ENCODE measurements at places on chromosomes 4 and X. TPM values are rescaled to one million over a fixed set of nuclear protein-coding genes. Genes with fewer than 3 reads are reported as not detected.
A peak's percentile ranks its signal among the peaks of the same experiment; 100 is the strongest.

Gene FREM3
- 0.11 TPM for total RNA-seq

Gene AR
- 10.6 TPM for total RNA-seq

Gene RAB41
- total RNA-seq, result not detected

Gene FAM9C
- not detected for total RNA-seq

Gene TCEAL1
- total RNA-seq, result 3.9 TPM

Gene HTN1
- total RNA-seq, result not detected

Gene ARHGAP6
- total RNA-seq, result 0.82 TPM

Gene ODAPH
- total RNA-seq, result not detected

Gene UGT2B15
- total RNA-seq, result not detected

Gene RAB9B
- total RNA-seq, result 0.46 TPM

DNA sequence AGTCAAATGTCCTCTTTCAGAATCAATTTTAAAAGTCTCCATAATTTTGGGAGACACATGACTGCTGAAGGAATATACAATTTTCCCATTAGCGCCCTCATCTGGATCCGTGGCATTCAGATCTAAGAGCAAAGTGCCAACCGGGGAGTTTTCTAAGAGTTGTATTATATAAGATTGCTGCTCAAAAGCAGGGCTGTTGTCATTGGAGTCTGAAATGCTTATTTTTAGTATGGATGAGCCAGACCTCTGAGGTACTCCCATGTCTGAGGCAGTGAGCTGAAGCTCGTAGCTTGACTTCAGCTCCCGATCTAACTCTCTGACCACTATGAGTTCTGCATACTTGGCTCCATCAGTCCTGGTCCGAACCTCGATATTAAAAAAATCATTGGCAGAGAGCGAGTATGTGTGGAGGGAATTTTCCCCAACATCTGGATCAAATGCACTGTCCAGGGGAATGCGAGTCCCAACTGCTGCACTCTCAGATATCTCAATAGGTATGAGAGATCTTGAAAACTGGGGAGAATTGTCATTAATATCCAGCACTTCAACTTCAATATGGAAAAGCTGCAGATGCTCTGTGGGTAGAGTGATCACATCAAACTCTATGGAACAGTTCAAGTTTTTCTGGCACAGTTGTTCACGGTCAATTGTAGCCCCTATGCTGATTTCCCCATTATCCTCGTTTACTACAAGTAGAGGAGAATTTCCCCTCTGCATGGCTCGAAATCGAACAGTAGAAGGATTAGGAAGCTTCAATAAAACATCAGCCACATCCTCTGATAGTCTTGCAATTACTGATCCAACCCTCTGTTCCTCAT, 917 bp downstream of the PCDH18 start:
- no peaks in the 10 kb centered on the region for H3K27me3 ChIP-seq
- H3K27ac ChIP-seq, result no peak overlapping the region
- no peak for DNase-seq
- H3K4me1 ChIP-seq, result peaks cover 6% of the 10 kb centered on the region

DNA sequence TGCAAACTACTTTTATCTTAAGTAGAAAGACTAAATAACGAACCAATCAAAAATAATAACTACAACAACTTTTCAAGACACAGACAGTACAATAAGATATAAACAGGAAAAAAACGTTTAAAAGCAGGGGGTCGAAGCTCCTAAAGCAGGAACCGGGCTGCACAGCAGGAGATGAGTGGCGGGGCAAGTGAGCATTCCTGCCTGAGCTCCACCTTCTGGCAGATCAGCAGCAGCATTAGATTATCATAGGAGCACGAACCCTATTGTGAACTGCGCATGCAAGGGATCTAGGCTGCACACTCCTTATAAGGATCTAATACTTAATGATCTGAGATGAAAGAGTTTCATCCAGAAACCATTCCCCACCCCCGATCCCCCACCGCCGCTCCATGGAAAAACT, 146.2 kb downstream of the TEX11 start:
- no peak for DNase-seq
- H3K27ac ChIP-seq, result no peak overlapping the region
- H3K36me3 ChIP-seq, result no peaks in the 10 kb centered on the region

GRCh38 chr4:26943391-26943790, 82.8 kb downstream of the STIM2 start:
- no peak for DNase-seq
- H3K27me3 ChIP-seq, result no peaks in the 10 kb centered on the region
- peaks cover 7% of the 10 kb centered on the region for H3K4me1 ChIP-seq
- H3K36me3 ChIP-seq, result no peaks in the 10 kb centered on the region

GRCh38 chr4:93416344-93417128, 412.0 kb upstream of the ATOH1 start:
- no peak overlapping the region for H3K27ac ChIP-seq
- no peaks in the 10 kb centered on the region for H3K36me3 ChIP-seq
- DNase-seq, result no peak
- H3K4me3 ChIP-seq, result no peak overlapping the region
- no peaks in the 10 kb centered on the region for H3K27me3 ChIP-seq

- no peak overlapping the region for H3K27ac ChIP-seq
- DNase-seq, result no peak
- no peaks in the 10 kb centered on the region for H3K4me1 ChIP-seq
- no peaks in the 10 kb centered on the region for H3K27me3 ChIP-seq
- peaks cover 7% of the 10 kb centered on the region for H3K36me3 ChIP-seq
These were observed 9.1 kb downstream of the LAMTOR3 start for GRCh38 chr4:99885063-99885664.

GRCh38 chr4:125741825-125742452, 427.2 kb downstream of the FAT4 start:
- no peak overlapping the region for H3K4me3 ChIP-seq
- H3K4me1 ChIP-seq, result no peaks in the 10 kb centered on the region
- no peak for DNase-seq
- no peaks in the 10 kb centered on the region for H3K36me3 ChIP-seq

GRCh38 chr4:177574446-177574845, 132.2 kb upstream of the AGA start:
- DNase-seq, result no peak
- H3K27ac ChIP-seq, result no peak overlapping the region

GRCh38 chrX:29661290-29661689, 554.1 kb upstream of the MAGEB2 start:
- no peak for DNase-seq
- H3K4me1 ChIP-seq, result no peaks in the 10 kb centered on the region
- no peaks in the 10 kb centered on the region for H3K27me3 ChIP-seq
- no peaks in the 10 kb centered on the region for H3K36me3 ChIP-seq
- H3K27ac ChIP-seq, result no peak overlapping the region

DNA sequence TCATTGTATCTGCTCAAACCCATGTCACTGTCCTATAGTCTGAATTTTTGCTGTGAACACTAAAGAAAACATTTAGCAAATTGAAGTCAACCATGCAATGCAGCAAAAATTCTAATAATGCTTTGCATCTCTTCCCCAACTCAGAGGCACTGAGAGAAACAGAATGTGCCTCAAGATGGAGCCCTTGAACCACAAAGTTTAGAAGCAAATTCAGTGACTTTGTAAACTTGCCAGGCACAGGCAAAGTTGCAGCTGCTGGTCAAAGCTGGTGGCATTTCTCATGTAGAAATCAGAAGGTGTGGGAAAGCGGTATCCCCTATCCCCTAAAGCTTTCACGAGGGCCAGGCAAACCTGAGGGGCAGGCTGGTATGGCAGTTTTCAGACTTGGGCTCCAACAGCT, 121.7 kb upstream of the DIPK2B start:
- H3K4me1 ChIP-seq, result no peaks in the 10 kb centered on the region
- no peak overlapping the region for H3K27ac ChIP-seq
- no peaks in the 10 kb centered on the region for H3K27me3 ChIP-seq
- peak; percentile 17 for DNase-seq
- H3K36me3 ChIP-seq, result no peaks in the 10 kb centered on the region

- no peak for DNase-seq
- H3K4me3 ChIP-seq, result no peak overlapping the region
- H3K4me1 ChIP-seq, result no peaks in the 10 kb centered on the region
- H3K27ac ChIP-seq, result no peak overlapping the region
- H3K36me3 ChIP-seq, result no peaks in the 10 kb centered on the region
These were observed 61.4 kb downstream of the NWD2 start for GRCh38 chr4:37305984-37306383.

GRCh38 chr4:41471126-41472071, 66.6 kb upstream of the LIMCH1 start:
- no peaks in the 10 kb centered on the region for H3K4me1 ChIP-seq
- no peak overlapping the region for H3K4me3 ChIP-seq
- no peak for DNase-seq
- H3K27me3 ChIP-seq, result no peaks in the 10 kb centered on the region
- H3K27ac ChIP-seq, result no peak overlapping the region

DNA sequence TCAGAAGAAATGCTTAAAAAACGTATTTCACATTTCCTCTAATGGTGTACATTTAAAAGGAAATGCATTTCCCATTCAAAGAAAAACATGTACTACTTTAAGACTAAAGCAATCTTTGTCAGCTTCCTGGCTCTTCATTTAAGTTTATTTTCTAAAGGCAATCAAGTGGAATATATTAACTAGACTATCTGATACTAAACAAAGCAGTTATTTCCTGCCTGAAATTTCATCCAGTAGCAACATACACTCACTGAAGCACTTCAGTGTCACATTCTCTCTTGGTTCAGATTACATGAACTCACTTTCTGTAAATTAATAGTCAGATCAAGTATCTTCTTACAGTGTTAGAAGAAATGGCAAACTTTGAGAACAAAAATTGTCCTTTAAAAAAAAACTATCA, 42.5 kb downstream of the LRBA start:
- no peaks in the 10 kb centered on the region for H3K36me3 ChIP-seq
- no peaks in the 10 kb centered on the region for H3K27me3 ChIP-seq
- H3K27ac ChIP-seq, result no peak overlapping the region
- H3K4me1 ChIP-seq, result peaks cover 8% of the 10 kb centered on the region

DNA sequence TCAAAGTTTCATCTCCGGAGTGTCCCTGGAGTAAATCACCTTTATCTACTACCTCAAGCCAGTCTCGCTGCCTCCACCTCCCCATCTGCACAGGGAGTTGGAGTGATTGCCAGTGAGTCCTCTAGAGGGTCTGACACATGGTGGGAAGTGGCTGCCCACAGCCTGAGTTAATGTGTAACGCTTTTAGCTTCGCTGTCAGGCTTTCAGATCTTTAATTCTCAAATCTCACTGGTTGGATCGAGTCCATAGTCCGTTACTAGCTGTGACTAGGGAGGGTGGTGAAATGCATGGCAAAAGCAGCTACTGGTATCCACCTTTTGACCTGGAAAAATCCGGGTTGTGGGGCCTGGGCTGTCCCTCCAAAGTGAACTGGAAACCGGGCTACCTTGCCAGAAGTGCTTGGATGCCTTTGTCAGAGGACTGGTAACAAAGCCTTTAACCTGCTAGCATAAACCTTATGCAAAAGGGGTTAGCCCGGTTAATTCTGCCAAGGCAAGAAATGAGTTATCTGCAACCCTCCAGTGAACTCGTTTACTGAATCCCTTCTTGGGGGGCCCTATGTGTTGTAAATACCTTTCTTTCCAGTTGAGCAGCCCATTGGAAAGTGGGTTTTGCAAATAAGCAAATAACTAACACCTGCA, 5.1 kb upstream of the WDR1 start:
- DNase-seq, result no peak
- no peaks in the 10 kb centered on the region for H3K36me3 ChIP-seq
- H3K4me3 ChIP-seq, result no peak overlapping the region
- H3K27me3 ChIP-seq, result no peaks in the 10 kb centered on the region
- H3K4me1 ChIP-seq, result peaks cover 20% of the 10 kb centered on the region
